ENCODE measurements at places on chromosomes 12 and 14.

GRCh38 chr14:61460718-61461611 lies 139.6 kb downstream of the PRKCH start:
- no peak for DNase-seq

DNA sequence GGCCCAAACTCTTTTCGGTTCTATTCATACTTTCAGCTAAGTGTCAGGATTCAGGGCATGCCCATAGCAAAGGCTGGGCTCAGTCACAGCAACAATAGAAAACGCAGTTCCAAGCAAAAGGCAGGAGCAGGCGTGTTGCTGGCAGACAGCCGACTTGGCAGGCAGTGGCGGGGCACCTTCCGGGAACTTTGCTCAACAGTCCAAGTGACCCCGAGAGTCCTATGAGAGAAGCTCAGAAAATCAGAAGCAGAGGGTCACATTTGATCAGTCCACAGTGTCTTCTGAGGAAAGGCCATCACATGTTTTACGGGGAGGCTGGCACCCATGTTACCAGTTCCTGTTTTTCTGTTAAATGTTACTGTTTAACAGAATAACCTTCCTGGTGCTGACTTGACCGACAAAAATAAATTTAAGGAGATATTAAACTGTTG lies 115.0 kb downstream of the DACT1 start:
- no peak for DNase-seq

DNA sequence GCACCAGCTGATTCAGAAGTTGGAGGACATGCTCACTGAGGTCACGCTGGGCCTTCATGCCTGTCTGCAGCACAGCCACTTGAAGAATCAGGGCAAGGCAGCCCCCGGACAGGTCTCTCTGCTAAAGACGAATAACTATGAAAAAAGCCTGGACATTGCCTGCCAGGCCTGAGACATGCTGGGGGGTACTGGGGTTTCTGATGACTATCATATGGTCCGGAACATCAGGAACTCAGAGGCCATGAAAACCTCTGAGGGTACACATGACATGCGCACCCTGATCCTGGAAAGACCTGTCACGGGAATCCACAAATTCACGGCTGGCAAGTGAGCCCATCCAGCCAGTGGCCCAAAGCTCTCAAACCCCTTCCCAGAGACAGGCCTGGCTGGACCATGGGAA lies 8.8 kb upstream of the C12orf42 start:
- DNase-seq = no peak

- DNase-seq = no peak
Observed at GRCh38 chr12:45701296-45701695, 28.2 kb upstream of the ARID2 start.

- DNase-seq = no peak
Observed at GRCh38 chr12:118402251-118402650, 25.9 kb downstream of the SUDS3 start.

DNA sequence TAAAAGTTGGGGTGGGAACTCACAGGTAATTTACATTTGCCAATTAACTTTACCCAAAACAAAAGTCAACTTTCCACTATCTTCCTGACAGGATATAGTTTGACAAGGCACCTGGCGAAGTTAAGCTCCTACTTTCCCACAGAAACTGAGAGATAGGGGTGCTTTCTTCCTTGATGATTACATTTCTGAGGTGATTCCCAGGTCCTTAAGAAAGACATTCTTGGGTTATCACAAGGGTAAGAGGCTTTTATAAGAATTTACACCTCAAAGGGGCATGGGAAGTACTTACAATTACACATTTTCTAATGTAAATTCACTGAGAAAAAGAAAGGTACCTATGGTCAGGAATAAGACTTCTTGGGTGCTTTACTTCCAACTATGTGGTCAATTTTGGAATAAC lies 660.9 kb upstream of the MGAT4C start:
- no peak for DNase-seq

DNA sequence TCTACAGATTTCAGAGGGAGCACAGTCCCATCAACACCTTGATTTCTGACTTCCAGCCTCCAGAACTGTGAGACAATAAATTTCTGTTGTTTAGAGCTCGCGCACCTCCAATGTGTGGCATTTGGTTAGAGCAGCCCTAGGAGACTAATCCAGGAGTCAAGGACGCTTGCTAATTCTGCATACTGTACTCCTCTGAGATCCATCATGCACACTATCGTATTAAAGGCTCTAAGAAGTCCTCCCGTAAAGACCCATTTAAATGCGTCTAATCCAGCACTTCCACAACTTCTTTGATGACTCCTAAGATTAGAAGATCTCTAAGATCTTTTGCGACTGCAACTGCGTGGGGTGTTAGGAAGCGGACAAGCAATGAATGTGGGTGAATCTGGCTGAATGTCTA lies 30.4 kb downstream of the MAP1LC3B2 start:
- DNase-seq = no peak

- DNase-seq = no peak
Observed at GRCh38 chr14:86912709-86913108, 1080.3 kb downstream of the GALC start.

DNA sequence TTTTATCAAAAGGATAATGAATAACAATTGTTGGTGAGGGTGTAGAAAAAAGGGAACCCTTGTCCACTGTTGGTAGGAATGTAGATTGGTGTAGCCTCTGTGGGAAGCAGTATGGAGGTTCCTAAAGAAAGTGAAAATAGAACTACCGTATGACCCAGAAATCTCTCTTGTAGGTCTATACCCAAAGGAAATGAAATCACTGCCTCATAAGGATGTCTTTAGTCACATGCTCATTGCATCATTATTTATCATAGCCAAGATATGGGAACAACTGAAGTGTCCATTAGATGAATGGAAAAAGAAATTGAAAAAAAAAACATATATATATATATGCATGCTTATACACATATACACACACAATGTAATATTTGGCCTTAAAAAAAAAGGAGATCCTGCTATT lies 158.8 kb upstream of the NPAS3 start:
- no peak for DNase-seq

DNA sequence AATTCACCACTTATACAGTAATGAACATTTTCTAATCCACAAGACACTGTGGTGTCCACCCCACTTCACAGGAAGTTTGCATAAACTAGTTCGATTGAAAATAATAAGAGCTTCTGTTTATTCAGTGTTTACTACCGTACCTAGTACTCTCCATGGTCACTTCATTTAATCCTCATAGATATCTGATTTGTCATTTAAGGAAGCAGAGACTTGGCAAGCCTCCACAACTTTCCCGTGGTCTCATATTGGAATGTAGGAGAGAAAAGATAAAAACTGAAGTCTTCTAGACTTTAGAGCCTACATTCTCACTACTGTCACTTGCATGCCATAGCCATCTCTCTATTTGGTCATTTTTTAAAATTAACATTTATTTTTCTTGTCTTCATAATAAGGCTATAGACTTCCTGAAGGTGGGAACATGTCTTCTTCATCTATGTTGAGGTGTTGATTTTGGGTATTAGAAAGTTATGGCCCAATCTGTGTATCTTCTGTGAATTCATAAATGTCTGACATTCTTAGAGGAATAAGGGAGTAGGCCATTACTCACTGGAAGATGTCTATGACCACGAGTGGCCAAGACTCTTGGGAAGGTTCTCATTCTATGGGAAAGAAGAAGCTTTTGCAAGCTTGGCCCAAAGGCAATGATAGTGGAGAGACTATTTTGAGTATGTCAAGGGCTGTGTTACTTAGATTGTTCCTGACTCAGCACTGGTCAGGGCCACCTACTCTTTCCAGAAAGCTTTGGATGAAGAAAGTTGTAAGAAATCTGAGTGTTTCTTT lies 423.7 kb downstream of the LRIG3 start:
- no peak for DNase-seq

Measured in activated T-cell treated with anti-CD3 and anti-CD28 coated beads for 4 hours (primary cell).